Foreskin fibroblast (primary cell): ENCODE measurements at places on chromosomes 11 and 22.

- DNase-seq: no peak
Measured at GRCh38 chr11:13644997-13645687, 23.3 kb upstream of the FAR1 start.

- no peak for DNase-seq
Measured at GRCh38 chr22:27576815-27577573, 224.6 kb downstream of the MN1 start.

- DNase-seq: no peak
Measured at GRCh38 chr22:45836418-45837169, 140.4 kb downstream of the WNT7B start.

- no peak for DNase-seq
Measured at GRCh38 chr22:44594951-44595350, 96.9 kb upstream of the RTL6 start.

- no peak for DNase-seq
Measured at GRCh38 chr11:80473562-80473961, 1032.7 kb upstream of the TENM4 start.

DNA sequence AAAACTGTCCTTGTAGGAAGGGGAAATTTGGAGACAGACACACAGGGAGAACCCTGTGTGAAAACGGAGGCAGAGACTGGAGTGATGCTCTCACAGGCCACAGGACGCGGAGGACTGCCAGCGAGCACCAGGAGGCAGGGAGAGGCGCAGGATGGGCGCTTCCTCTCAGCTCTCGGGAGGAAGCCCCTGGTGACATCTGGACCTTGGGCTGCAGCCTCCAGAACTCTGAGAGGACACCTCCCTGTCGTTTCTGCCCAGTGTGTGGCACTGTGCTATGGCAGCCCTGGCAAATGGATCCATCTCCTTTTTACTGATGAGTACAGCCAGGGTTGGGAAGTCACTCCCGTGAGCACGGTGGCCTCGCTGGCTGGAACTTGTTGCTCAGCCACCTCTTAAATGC is 73.9 kb downstream of the LRRC32 start:
- DNase-seq: no peak

GRCh38 chr11:120547811-120548681 is 36.5 kb downstream of the GRIK4 start:
- DNase-seq: peak; percentile 98

- DNase-seq: no peak
Measured at GRCh38 chr11:877565-877964, 33.0 kb downstream of the CHID1 start.

- peak; percentile 97 for DNase-seq
Measured at GRCh38 chr11:94876645-94877442, 96.5 kb downstream of the CWC15 start.

- DNase-seq: peak; percentile 35
Measured at GRCh38 chr11:123654566-123655081, at the start of gene SCN3B. Gene SCN3B (minus strand): TSS chr11:123654624. CDS start chr11:123653801, 823 bp downstream.

DNA sequence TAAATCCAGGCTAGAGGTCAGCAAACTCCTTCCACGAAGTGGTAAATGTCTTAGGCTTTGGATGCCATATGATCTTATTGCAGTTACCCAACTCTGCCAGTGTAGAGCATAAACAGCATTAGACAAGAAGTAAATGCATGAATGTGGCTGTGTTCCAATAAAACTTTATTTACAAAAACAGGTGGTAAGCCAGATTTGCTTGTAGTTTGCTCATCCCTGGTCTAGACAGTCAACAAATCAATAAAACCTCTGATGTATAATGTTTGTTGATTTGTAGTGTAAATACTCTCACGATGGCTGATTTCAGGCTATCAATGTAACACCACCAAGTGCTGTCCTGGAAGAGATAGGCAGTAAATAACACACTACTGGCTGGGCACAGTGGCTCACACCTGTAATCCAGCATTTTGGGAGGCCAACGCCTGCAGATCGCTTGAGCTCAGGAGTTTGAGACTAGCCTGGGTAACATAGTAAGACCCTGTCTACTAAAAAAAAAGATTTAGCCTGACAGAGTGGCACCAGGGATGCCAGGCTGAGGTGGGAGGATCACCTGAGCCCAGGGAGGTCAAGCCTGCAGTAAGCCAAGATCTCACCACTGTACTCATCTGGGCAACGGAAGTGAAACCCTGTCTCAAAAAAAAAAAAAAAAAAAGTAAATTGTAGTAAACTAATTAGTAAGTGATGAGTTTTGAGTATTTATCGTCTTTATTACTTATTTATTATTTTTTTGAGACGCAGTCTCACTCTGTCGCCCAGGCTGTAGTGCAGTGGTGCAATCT is 6.9 kb upstream of the CATSPER1 start:
- DNase-seq: no peak

DNA sequence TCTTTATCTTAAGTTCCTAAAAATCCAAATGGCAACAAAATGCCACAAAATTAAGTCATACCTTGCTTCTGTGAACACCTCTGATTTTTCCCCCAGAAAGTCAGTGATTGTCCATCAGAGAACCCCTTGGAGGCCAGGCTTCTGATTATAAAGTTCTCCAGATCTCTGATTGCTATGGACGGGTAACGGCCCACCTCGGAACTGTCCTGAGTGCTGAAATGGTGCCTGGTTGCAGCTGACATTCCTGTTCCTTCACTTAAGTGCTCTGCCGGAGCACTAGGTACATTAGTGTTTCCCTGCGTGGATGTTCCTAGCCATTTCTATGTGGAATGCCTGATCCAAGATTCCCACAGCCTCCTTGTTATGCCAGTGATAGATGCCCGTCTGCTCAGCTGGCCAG is 85.0 kb downstream of the CHST1 start:
- DNase-seq: peak; percentile 20

- no peak for DNase-seq
Measured at GRCh38 chr11:116519499-116519898, 253.3 kb downstream of the BUD13 start.

GRCh38 chr11:69551963-69552362 is 70.5 kb downstream of the LINC01488 start:
- no peak for DNase-seq
